ENCODE measurements at places on chromosomes 4 and X. TPM values are rescaled to one million over a fixed set of nuclear protein-coding genes. Genes with fewer than 3 reads are reported as not detected.

NPNT gene
- total RNA-seq, result 0.50 TPM

COX7B2 gene
- total RNA-seq, result not detected

MAP7D3 gene
- total RNA-seq, result 11.7 TPM

PGM2 gene
- 18.5 TPM for total RNA-seq

KIAA1210 gene
- total RNA-seq, result under 0.01 TPM

LDB2 gene
- not detected for total RNA-seq

USP17L11 gene
- total RNA-seq, result not detected

TNMD gene
- total RNA-seq, result not detected

CXCL5 gene
- total RNA-seq, result 0.33 TPM

SLC38A5 gene
- total RNA-seq, result 1.5 TPM

CXCL9 gene
- total RNA-seq, result not detected

SPANXN4 gene
- total RNA-seq, result not detected

RAI2 gene
- 0.64 TPM for total RNA-seq

SLC26A1 gene
- not detected for total RNA-seq

TMPRSS11F gene
- total RNA-seq, result not detected

BANK1 gene
- total RNA-seq, result not detected

ATP2B3 gene
- not detected for total RNA-seq

POLN gene
- 0.42 TPM for total RNA-seq

USP26 gene
- not detected for total RNA-seq

SLC6A14 gene
- total RNA-seq, result not detected

SPANXA2 gene
- not detected for total RNA-seq

KLHL4 gene
- total RNA-seq, result 0.64 TPM

PLAC8 gene
- 2.8 TPM for total RNA-seq

TRIM2 gene
- total RNA-seq, result 65.2 TPM

RPL9 gene
- 1,844 TPM for total RNA-seq

MAOA gene
- total RNA-seq, result 12.2 TPM

RAB41 gene
- total RNA-seq, result not detected

ZNF732 gene
- 0.80 TPM for total RNA-seq

SYNPO2 gene
- total RNA-seq, result 3.3 TPM

CNKSR2 gene
- 1.7 TPM for total RNA-seq

TEX11 gene
- not detected for total RNA-seq

LAMTOR3 gene
- 66.2 TPM for total RNA-seq

All from mammary epithelial cell (primary cell).